ENCODE measurements at places on chromosomes 2 and 18. TPM values are rescaled to one million over a fixed set of nuclear protein-coding genes. Genes with fewer than 3 reads are reported as not detected.

DNA sequence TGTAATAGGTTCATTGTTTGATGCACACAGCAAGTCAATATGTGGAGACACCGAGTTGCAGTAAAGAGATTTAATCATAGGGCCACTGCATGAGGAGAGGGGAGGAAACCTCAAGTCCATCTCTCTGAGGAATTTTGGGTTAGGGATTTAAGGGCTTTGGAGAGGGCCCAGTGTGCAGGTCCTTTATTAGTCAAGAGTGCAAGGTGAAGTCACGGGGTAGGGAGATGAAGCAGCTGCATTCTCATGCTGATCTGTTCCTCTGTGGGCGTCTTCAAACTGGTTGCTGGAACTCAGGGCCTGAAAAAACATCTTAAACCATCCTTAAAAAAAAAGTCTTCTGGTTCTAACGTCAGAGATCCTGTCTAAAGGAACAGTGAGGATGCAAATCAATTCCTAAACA lies 131.6 kb downstream of the NXPH2 start:
- no peak for DNase-seq

DNA sequence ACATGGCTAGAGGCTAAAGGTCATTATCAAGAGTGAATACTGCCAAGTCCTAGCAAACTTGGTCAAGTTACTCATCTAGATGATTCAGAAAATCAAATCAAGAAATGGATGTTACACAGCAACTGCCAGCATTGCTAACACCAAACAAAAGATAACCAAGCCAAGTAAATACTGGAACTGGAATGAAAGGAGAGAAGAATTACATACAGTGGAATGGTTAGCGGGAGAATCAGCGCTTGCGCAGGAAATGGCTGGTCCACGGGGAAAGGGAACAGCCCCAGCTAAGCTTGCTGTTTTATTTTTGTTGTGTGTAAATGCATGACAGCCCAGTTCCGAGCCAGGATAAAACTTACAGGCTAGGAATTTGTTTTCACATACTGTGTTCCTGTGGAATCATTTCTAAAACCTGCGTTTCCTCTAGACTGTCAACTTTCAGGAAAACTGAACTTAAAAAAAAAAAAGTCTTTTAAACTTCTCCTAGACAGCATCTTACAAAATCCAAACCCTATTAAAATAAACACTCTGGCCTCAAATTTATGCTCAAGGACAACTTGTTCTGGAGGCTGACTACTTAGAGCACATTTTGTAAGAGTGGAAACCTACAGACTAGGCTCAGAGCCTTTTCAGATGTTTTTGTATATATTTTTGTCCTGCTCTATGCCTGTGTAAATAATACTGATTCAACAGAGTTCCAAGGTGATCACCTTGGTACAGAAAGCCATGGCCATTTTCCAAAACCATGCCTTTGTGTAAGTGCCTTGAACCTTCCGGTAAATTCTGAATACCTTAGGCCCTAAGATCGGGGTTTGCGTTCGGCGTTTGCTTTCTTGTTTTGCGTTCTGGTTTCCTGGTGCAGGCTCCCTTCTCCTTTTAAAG lies 30.7 kb upstream of the TXNDC2 start:
- no peak for DNase-seq

GRCh38 chr18:49207361-49207760 lies 253.1 kb downstream of the DYM start:
- no peak for DNase-seq

The EFEMP1 gene
- total RNA-seq, result 19.7 TPM

The UGT1A8 gene
- not detected for total RNA-seq

Measured in muscle of leg (tissue), 16 donors.